ENCODE measurements at places on chromosomes 6 and 20.

GRCh38 chr20:23917024-23917725, 37.6 kb upstream of the CST5 start:
- no peak overlapping the region for H3K4me3 ChIP-seq
- no peak for DNase-seq
- no peak overlapping the region for H3K27ac ChIP-seq
- no peaks in the 10 kb centered on the region for H3K36me3 ChIP-seq

- no peak overlapping the region for H3K4me3 ChIP-seq
- DNase-seq, result no peak
- H3K36me3 ChIP-seq, result no peaks in the 10 kb centered on the region
- peaks cover 17% of the 10 kb centered on the region for H3K4me1 ChIP-seq
- H3K27me3 ChIP-seq, result no peaks in the 10 kb centered on the region
Observed at GRCh38 chr6:15473741-15474161, 189.1 kb downstream of the DTNBP1 start.

GRCh38 chr20:64114356-64114971, 7.1 kb upstream of the NPBWR2 start:
- H3K4me1 ChIP-seq, result no peaks in the 10 kb centered on the region
- H3K27me3 ChIP-seq, result peaks cover 76% of the 10 kb centered on the region
- no peak for DNase-seq

DNA sequence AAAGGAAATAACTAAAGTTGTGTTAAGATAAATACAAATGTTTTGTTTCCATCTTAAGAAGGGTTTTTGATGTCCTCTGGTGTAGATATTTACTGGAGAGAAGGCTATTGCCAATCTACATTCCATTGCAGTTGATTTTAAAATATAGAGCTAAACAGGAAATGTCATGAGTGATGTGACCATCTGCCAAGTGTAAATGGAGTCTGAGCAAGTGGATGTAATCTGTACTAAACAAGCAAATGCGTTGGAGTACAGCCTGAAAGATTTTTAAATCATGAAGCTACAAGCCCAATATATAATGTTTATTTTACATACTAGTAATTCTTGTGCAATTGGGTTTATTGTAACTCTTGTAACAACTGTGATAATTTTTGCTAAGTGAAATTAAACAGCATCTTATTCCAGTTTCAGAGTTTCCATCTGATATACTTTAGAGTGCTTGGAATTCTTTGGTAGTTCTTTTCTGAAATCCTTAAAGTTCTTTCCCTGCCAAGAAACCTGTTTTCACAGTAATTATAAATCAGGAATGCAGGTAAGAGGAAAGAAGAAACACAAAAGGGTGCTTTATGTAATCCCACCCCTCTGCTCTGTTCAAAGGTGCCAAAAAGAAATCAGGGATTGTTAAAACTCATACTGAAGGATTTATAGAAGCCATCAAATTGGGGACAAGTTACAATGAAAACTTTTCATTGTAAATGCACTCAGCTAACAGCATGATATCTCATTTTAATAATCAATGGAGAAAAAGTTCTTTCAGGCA, 47.2 kb upstream of the FLRT3 start:
- no peaks in the 10 kb centered on the region for H3K27me3 ChIP-seq
- DNase-seq, result no peak
- H3K4me3 ChIP-seq, result no peak overlapping the region
- H3K27ac ChIP-seq, result no peak overlapping the region

DNA sequence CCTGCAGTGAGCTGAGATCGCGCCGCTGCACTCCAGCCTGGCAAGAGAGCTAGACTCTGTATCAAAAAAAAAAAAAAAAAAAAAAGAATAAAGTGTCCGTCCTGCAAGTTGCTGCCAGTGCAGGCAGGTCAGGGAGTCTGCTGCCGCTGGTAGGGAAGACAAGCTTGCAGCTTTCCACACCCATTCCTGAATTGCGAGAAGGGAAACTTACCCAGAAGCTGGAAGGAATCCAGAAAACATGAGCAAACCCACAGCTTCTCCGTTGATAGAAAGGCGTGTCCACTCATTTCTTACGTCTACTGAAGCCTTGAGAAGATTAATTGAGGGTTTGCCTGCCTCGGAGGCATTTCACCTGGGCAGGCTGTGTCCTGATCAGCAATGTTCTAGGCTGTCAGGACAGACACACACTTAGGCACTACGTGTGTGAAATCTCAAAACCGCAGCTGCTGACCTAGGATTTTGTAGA, 61.6 kb upstream of the DSP start:
- no peak overlapping the region for H3K27ac ChIP-seq
- H3K36me3 ChIP-seq, result no peaks in the 10 kb centered on the region
- H3K4me1 ChIP-seq, result no peaks in the 10 kb centered on the region
- H3K27me3 ChIP-seq, result no peaks in the 10 kb centered on the region
- DNase-seq, result no peak

DNA sequence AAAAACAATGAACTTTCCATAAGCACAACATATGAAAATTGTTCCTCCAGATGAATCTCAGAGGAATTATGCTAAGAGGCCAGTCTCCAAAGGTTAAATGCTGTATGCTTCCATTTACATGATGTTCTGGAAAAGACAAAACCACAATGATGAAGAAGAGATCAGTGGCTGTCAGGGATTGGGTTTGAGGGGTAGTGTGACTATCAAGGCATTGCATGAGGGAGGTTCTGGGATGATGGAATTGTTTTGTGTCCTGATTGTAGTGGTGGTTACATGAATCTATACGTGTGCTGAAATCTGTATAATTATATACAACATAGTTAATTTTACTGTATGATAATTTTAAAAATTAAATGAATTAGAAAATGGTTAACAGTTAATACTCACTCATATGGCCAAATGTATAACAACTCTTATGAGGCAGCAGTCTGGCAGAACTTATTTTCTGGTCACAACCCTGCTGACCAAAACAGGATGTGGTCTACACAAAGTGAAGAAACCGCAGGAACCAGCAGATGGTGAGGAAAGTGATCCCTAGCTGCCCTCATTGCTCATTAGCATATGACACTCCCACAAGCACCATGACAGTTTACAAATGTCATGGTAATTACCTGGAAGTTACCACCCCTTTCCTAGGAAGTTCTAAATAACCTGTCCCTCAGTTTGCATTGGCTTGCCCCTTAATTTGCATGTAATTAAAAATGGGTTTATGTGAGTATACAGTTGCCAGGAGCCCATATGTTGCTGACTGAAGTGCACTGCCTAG, 31.9 kb downstream of the NSFL1C start:
- H3K36me3 ChIP-seq, result no peaks in the 10 kb centered on the region
- DNase-seq, result peak; percentile 93
- peaks cover 30% of the 10 kb centered on the region for H3K27me3 ChIP-seq
- no peak overlapping the region for H3K27ac ChIP-seq
- no peak overlapping the region for H3K4me3 ChIP-seq

DNA sequence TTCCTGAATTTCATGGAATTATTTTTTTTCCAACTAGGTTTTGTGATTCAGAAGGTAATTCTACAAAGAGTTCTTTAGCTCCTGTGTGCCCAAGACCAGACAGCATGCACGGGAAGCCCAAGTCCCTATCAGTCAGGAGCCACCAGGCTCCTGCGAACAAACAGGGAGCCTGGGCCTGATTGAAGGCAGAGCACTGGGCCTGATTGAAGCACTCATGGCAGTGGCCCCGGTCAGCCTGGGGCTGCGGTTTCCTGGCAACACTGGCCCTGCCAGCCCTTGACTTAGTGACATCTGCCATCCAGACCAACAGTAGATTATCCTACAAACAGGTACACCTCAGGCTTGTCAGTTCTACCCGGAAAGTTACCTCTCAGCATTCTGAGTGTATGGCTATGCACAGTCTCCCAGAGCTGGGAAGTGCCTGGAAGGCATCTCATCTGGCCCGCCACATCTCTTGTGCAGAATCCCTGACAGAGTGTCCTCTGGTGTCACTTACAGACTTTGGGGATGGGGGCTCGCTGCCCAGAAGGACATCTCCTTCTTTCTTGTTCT, 133.8 kb downstream of the VEGFA start:
- no peak overlapping the region for H3K27ac ChIP-seq
- no peak for DNase-seq
- no peak overlapping the region for H3K4me3 ChIP-seq
- no peaks in the 10 kb centered on the region for H3K36me3 ChIP-seq
- no peaks in the 10 kb centered on the region for H3K27me3 ChIP-seq
- no peaks in the 10 kb centered on the region for H3K4me1 ChIP-seq

GRCh38 chr6:87407561-87407900, 241 bp upstream of the CFAP206 start:
- H3K36me3 ChIP-seq, result no peaks in the 10 kb centered on the region
- peaks cover 9% of the 10 kb centered on the region for H3K4me1 ChIP-seq
- peak overlapping the region; percentile 75 for H3K4me3 ChIP-seq
- no peaks in the 10 kb centered on the region for H3K27me3 ChIP-seq
- peak; percentile 7 for DNase-seq

- H3K36me3 ChIP-seq, result no peaks in the 10 kb centered on the region
- H3K27me3 ChIP-seq, result no peaks in the 10 kb centered on the region
Observed at GRCh38 chr6:138509371-138509770, 10.1 kb upstream of the NHSL1 start.

DNA sequence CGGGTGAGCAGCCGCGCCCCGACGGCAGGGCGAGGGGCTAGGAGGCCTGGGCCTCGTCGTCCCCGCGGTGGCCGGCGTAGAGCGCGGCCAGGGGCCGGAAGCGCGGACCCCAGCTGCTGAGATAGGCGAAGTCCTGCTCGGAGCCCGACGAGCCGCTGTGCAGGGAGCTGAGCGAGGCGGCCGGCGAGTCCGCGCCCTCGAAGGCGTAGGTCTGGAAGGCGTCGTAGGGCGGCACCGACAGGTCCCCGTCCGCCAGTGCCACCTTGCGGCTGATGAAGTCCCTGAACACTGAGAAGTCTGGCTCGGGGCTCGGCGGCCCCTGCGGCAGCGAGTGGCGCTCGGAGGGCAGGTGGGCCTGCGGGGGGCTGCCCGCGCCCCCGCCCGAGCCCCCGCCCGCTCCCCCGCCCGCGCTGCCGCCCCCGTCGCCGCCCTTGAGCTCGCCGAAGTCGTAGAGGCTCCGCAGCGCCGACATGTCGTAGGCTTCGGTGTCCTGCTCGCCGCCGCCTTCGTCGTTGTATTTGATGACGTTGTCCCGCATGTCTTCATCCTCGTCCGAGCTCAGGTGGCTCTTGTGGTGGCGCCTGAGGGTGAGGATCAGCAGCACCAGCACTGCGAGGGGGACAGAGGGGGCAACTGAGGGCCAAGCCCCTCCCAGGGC, 56.5 kb downstream of the CD40 start:
- peaks cover 95% of the 10 kb centered on the region for H3K27me3 ChIP-seq
- no peak overlapping the region for H3K4me3 ChIP-seq
- no peak overlapping the region for H3K27ac ChIP-seq

DNA sequence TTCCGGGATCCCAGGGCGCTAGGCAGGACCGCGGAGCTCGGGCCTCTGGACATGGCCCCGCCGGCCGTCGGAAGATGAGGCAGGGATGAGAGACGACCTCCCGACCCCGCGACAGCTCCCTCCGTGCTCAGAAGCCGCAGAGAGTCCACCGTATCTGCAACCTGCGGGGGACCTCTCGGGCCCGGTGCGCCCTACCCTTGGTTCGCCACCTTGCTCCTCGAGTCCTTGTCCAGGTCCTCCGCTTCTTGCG, 301 bp downstream of the PPP1R3D start:
- peak overlapping the region; percentile 44 for H3K27ac ChIP-seq
- no peaks in the 10 kb centered on the region for H3K27me3 ChIP-seq
- peaks cover 5% of the 10 kb centered on the region for H3K36me3 ChIP-seq
- DNase-seq, result no peak

DNA sequence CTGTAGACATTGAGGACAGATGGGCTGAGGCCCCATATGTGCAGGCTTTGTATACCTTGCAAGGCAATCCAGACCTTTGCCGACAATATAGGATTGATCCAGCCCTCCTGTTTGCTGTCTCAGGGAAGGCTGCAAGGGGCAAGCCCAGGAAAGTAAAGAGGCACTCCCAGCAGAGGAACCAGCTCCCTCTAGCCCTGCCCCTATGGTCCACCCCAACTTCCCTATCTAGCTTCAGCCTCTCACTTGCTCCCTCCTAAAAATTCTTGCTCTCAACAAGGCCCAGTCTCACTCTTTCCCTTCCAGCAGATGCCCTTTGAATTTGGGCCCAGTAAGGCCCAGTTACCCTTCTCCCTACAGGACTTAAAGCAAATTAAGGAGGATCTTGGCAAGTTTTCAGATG, 92.6 kb downstream of the JARID2 start:
- no peaks in the 10 kb centered on the region for H3K36me3 ChIP-seq
- H3K27ac ChIP-seq, result no peak overlapping the region
- H3K4me1 ChIP-seq, result peaks cover 16% of the 10 kb centered on the region
- DNase-seq, result no peak
- H3K27me3 ChIP-seq, result no peaks in the 10 kb centered on the region

- no peak overlapping the region for H3K27ac ChIP-seq
- DNase-seq, result no peak
- no peaks in the 10 kb centered on the region for H3K27me3 ChIP-seq
Observed at GRCh38 chr6:158769771-158770432, 49.3 kb downstream of the EZR start.

- H3K4me3 ChIP-seq, result peak overlapping the region; percentile 40
- H3K27ac ChIP-seq, result peak overlapping the region; percentile 96
- H3K36me3 ChIP-seq, result no peaks in the 10 kb centered on the region
- no peaks in the 10 kb centered on the region for H3K27me3 ChIP-seq
Observed at GRCh38 chr20:24001712-24002405, 13.3 kb upstream of the GGTLC1 start.

- no peaks in the 10 kb centered on the region for H3K4me1 ChIP-seq
- no peak overlapping the region for H3K27ac ChIP-seq
- no peak for DNase-seq
- H3K4me3 ChIP-seq, result no peak overlapping the region
- H3K36me3 ChIP-seq, result no peaks in the 10 kb centered on the region
Observed at GRCh38 chr20:24697411-24697810, 228.0 kb downstream of the SYNDIG1 start.

- DNase-seq, result no peak
- no peaks in the 10 kb centered on the region for H3K27me3 ChIP-seq
- H3K27ac ChIP-seq, result no peak overlapping the region
- no peak overlapping the region for H3K4me3 ChIP-seq
Observed at GRCh38 chr6:23176883-23177282, 607.5 kb downstream of the HDGFL1 start.

Data from MM.1S (cell line).